ENCODE measurements at places on chromosomes 12 and 14. TPM values are rescaled to one million over a fixed set of nuclear protein-coding genes. Genes with fewer than 3 reads are reported as not detected.
A peak's percentile ranks its signal among the peaks of the same experiment; 100 is the strongest.

DNA sequence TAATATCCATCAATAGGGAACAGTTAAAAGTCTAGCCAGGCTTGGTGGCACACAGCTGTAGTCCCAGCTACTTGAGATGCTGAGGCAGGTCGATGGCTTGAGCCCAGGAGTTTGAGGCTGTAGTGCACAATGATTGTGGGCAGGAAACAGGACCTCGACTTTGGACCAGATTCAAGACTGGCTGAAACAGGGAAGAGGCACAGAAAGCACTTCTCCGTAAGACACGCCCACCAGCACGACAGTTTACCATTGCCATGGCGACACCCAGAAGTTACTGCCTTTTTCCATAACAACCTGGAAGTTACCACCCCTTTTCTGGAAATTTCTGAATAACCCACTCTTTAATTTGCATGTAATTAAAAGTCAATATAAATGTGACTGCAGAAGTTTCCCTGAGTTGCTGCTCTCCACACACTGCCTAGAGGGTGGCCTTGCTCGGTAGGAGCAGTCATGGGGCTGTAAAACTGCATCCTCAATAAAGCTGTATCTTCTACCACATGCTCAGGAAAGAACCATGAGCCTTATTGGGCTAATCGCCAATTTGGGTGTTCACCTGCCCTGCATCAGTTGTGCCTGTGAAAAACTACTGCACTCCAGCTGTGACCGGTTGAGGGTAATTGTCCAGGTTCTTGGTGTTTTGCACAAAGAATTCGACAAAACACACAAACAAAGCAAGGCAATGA, 4.6 kb upstream of the LRRC23 start:
- peak; percentile 85 for DNase-seq

GRCh38 chr12:105469701-105470100, 139.2 kb downstream of the C12orf75 start:
- no peak for DNase-seq

DNA sequence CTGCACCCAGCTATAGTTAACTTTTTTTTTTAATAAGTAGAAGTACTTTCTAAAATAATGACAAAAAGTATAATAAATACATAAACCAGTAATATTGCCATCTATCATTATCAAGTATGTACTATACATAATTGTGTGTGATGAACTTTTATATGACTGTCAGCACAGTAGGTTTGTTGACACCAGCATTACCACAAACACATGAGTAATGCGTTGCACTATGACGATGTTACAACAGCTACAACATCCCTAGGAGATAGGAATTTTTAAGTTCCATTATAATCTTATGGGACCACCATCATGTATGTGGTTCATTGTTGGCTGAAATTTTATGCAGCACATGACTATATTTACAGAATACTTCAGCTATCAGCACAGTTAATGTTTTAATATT, 62.9 kb upstream of the VSX2 start:
- no peak for DNase-seq

- no peak for DNase-seq
Measured at GRCh38 chr14:101116486-101117130, 213.1 kb upstream of the RTL1 start.

DNA sequence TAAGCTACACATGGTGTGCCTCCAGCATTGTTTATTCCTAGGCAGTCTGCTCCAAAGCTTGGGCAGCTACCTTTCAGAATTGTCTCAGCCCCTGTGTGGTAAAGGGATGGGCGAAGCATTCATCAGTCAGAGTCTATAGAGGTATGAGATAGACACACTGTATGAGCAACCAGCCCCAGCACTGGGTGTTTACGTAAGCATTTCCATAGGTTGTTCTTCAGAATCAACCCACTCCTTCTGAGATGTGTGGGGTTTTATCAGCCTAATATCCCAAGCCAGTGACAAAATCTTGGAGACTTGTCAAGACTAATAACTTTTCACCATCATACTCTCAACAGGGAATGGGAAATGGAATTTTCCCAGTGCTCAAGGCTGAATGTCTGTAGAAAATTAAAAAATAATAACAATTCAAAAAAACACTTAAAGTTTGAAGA, 98.2 kb downstream of the BTG1 start:
- DNase-seq: no peak

- DNase-seq: no peak
Measured at GRCh38 chr14:57928732-57929131, 62.8 kb upstream of the SLC35F4 start.

GRCh38 chr14:22200977-22201605, 387.9 kb downstream of the DAD1 start:
- DNase-seq: no peak

DNA sequence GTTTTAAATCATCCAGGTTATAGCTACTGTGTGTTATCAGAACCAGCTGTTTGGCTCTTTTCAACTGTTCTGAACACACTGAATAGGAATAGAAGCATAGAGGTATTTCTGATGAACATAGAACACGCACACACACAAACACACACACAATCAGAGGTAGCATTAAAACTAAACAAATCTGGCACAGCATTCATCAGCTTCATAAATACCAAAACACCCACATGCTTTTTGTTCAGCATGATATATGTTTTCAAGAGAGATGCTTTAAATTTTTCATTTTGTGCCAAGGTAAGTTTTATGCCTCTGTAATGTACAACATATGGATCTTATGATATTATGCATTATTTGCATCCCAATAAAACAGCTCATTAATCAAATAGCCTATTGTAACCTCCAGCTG, 208.6 kb downstream of the GALC start:
- no peak for DNase-seq

DNA sequence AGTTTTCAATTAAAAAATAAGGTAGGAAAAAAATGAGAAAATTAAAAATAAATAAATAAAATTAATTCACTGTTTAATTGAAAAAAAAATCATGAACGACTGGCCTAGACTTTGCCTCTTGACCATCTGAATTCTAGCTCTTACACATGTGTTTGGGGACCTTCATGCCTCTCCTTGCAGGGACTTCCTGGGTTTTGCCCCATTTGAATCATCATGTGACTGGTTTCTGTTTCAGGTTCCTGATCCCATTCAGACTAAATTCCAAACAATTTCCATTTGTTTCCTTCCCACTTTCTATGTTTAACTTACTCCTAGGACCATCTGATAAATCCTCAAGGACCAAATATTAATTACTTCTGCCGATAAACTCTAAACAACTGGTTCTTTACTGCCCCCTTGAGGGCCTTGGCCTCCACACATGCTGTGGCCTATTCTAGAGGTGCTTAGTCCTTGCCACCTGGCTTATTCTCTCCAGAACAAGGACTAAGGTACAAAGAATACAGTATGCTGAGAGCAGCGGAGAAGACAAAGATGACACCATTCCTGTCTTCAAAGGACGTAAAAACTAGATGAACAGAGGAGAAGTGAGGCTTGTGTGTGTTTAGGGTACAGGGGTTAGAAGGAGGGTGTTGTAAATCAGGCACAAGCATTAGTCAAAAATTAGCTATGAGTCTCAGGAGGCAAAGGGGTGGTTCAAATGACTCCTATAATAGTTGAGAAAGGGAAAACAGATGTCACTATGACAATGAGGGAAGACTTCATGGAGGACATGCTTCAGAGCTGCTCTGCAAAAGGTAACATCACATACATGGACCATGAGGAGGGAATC, 125.8 kb upstream of the AVPR1A start:
- peak; percentile 63 for DNase-seq

- DNase-seq: no peak
Measured at GRCh38 chr12:11408096-11408495, 12.7 kb upstream of the PRB2 start.

- no peak for DNase-seq
Measured at GRCh38 chr12:121750507-121750955, 38.0 kb downstream of the TMEM120B start.

ABCD2 gene
- 0.38 TPM for total RNA-seq

MORN3 gene
- total RNA-seq: 0.59 TPM

CLEC4C gene
- not detected for total RNA-seq

C1S gene
- total RNA-seq: 30.5 TPM

MFAP5 gene
- 0.69 TPM for total RNA-seq

TRHDE gene
- 18.7 TPM for total RNA-seq
